ENCODE measurements at places on chromosomes 2 and 18.

DNA sequence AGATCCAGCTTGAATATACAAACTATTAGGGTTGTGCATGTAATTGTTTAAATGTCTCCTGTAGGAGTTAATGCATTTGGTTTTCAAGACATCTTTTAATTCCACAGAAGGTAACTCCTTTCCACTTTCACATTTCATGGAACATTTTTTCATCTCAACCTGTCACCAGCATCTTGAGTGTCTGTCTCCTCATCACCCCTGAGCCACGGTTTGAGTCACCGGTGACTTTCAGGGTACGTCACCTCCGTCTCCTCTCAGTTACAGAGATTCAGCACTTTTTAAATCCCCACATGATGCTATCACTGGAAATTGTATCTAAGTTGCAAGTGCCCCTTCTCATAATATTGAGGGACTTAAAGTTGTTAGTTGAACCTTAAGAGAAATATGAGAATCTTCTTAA is 25.3 kb downstream of the GPR55 start:
- DNase-seq: no peak

DNA sequence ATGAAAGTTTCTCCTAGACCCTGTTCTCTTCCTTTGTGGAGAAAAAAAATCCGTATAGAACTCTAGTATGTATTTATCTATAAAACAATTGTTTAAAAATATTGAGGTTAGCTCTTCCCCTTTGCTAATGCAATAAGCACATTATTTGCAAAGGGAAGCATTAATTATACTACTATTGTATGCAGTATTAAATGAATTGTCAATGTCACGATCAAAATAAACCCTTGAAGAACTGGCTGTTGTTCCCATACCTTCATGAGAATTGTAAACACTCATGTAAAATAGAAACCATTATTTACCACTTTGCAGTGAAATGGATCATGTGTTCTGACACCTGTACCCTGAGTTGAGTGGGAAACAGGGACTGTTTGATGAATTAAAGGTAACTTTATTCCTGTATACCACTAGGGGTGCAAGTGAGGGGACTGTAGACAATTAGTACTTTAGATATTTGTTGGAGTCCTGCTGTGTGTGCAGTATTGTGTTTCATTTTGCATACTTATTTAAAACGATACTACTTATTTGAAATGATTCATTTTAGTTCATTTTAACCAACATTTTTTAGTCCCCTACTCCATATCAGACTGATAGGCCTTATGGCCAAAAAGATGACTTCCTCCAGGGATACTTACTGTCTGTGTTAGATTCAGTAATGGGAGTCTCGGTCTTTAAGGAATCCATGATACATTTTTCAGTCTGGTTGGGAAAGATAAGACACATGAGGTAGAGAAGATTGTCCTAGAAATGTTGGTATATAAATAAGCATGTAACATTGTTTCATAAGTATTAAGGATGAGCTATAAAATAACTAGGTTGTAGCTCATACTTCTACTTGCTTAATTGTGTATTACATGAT is 7.9 kb downstream of the PKP4 start:
- DNase-seq: peak; percentile 17

- no peak for DNase-seq
Observed at GRCh38 chr2:106628377-106628776, 141.2 kb downstream of the CD8B2 start.

GRCh38 chr2:74576863-74577229 is 22.3 kb downstream of the DOK1 start:
- peak; percentile 90 for DNase-seq

DNA sequence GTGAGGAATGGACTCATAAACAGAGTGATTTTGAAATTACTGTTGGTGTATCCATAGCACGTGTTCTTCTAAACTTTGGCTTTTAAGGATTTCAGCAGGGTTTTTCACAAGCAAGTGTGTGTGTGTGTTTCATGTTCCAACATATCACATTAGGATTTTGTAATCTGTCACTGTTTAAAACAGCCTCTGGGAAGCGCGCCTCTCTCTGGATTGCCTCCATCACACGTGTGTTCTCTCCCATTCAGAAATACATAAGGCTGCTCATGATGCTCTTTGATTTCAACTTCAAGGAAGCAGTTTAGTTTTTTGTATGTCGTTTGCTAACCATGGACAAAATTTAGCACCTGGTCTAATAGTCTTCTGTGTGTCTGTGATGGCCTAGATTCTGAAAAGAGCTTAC is 370.4 kb downstream of the MTX2 start:
- peak; percentile 12 for DNase-seq

- DNase-seq: no peak
Observed at GRCh38 chr18:79982736-79983135, 5.6 kb downstream of the TXNL4A start.

DNA sequence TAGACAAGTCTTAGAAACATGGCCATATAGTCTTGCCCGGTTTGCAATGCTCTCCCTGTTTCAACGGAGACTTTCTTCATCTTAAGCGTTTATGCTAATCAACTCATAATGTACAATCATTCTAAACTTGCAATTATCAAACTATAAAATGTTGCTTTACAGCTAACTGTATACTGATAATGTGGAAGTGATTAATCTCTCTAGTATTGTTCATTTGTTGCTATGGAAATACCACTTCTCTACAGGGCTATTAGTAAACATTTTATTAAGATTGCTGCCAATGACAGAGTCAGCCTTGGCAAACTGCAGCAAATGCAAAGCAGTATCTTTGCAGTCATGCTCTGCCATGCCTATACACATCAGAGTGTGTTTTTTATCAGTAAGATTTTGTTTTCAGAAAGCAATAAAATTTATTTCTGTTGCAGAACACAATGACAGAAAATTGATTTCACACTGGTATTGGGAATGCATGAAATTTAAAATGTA is 1201.8 kb upstream of the CDH2 start:
- DNase-seq: peak; percentile 3

GRCh38 chr2:134582547-134582899 is 136.3 kb downstream of the TMEM163 start:
- DNase-seq: no peak

GRCh38 chr2:111697560-111697959 is 186.4 kb downstream of the ANAPC1 start:
- no peak for DNase-seq

GRCh38 chr2:33184041-33184440 is 237.3 kb downstream of the LTBP1 start:
- DNase-seq: no peak

- DNase-seq: no peak
Observed at GRCh38 chr2:224195925-224196571, 157.0 kb upstream of the SERPINE2 start.

DNA sequence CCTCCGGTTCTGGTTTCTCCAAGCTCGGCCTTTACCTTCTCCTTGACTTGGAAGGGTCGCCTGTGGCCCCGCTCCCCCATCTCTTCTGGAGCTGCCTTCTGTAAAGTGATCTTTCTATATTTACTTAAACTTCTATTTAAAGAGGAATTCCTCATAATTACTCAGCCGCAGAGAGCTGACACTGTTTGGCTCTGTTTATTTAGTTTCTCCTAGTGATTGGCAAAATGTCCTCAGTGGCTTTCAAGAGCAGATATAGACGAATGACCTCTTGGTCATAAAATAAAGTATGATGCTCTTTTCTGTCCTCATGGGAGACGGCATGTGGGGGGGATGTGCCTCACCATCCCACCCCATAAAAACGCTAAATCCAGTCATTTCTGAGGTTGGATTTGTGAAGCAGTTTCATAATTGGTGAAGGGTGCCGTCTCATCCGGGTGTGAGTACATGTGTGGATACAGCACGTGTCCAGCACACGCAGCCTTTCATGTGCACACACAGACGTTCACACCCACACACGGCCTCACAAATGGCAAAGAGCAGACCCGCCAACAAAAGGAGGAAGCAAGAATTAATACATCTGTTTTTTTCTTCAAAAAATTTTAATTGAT is 43.4 kb upstream of the SMAD7 start:
- peak; percentile 63 for DNase-seq

DNA sequence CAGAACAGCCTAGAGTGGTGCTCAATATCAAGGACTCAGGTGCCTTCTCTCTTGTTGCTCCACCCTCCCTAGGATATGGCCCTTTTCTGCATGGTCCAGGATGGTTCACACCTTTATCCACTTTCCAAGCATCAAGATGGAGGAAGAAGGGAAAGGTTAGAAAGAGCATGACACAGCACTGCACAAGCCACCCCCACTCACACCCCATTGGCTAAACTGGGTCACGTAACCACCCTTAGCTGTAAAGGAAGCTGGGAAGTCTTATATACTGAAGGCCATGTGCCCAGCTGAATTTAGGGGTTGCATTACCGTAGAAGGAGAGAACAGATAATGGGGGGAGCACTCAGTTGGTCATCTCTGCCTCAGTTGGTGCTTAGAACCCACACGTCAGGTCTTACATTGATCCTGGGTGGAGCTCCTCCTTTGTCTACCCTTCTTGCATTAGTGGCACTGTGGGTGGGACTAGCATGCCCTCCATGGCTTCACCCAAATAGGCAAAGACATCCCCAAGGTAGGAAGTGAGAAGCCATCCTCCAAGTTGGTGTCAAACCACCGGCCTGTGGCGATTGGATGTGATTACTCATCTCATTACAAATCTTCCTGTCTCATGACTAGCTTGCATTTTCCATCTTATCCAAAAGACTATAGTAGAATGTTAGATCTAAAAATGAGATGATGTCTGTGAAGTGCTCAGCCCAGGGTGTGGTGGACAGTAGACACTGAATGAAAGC is 248.5 kb downstream of the HAUS1 start:
- DNase-seq: no peak

DNA sequence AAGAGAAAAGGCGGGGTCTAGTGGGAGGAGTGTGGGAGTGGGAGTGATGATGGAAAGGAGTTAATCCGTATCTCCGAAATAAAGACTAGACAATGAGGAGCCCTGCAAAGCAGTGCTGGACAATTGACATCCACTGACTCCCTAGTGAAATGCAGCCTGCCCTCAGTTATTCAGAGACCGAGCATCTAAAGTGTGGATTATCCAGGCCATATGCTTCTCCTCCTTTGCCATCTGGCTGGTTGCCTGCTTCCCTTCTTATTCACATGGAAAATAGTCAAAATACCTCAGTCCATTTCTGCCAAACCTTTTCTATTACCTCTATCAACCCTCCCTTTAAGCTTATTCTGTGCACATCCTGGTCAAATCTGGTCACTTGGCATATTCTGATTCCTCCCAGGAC is 288.8 kb upstream of the SIX3 start:
- DNase-seq: no peak

- peak; percentile 82 for DNase-seq
Observed at GRCh38 chr2:175233135-175233719, 51.7 kb upstream of the ATP5MC3 start.

DNA sequence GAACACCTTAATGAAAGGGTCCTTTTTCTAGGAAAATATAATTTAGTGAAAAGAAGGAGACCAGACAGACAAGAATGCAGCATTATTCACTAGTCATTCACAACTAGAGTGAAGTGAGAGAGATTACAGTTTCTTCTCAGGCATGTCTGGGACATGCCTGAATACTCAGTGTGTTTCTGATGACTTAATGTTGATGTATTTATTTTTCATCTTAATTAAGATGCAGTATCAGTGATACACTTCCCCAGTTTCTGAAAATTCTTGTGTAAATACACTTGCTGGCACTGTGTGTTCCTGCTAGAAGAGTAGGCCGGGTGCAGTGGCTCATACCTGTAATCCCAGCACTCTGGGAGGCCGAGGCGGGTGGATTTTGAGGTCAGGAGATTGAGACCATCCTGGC is 143.6 kb downstream of the MYO3B start:
- DNase-seq: no peak

DNA sequence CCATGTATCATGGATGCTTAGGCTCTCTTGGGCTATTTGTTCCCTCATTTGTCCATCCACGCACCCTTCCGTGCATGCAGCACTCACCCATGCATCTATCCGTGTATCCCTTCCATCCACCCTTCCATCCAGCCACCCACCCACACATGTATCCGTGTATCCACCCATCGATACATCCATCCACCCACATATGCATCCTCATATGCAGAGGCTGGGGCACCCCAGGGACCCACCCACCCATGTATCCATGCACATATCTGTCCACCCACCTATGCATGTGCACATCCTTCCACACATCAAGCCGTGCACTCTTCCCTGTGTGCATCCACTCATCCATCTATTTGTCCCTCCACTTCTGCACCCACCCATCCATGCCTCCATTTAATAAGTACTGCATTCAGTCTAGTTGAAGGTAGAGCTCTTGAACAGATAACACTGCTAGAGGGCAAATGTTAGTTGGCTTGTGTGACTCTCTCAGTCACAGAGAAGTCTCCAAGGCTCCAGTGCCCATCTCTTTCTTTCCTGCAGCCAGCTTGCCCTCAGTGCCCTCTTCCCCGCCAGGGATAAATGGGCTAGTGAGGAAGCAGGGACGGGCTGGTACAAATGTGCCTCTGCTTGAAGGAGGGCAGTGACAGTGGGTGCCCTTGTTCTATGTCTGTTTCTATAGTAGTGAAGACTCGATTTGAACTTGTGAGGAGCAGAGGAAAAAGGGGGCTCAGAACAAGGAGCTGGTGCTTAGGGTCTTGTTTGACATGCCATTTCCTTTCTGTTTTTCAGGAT is 61.5 kb downstream of the EMILIN2 start:
- DNase-seq: no peak

GRCh38 chr2:101962309-101962708 is 29.5 kb upstream of the IL1R2 start:
- DNase-seq: no peak

GRCh38 chr2:207635468-207636200 is 10.4 kb upstream of the METTL21A start:
- DNase-seq: no peak

DNA sequence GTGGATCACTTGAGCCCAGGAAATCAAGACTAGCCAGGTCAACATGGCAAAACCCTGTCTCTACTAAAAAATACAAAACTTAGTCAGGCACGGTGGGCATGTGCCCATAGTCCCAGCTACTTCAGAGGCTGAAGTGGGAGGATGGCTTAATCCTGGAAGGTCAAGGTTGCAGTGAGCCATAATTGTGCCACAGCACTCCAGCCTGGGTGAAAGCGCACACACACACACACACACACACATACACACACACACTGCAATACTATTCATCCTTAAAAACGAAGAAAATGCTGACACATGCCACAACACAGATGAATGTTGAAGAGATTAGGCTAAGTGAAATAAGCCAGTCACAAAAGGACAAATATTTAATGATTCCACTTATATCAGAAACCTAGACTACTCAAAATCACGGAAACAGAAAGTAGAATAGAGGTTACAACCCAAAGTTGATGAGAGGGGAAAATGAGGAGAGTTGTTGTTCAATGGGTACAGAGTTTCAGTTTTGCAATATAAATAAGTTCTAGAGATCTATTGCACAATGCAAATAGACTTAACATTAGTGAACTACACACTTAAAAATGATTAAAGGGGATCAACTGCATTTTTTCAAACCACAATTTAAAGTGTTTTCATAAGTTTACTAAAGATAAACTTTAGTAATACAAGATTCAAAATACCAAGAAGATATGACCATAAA is 114.5 kb downstream of the USP34 start:
- peak; percentile 74 for DNase-seq

- no peak for DNase-seq
Observed at GRCh38 chr2:237487496-237487895, 445 bp downstream of the MLPH start.

Measured in HCEC 1CT (cell line).